ENCODE measurements at places on chromosomes 1 and 21. TPM values are rescaled to one million over a fixed set of nuclear protein-coding genes. Genes with fewer than 3 reads are reported as not detected.
A peak's percentile ranks its signal among the peaks of the same experiment; 100 is the strongest.

GRCh38 chr1:78468521-78468920, 22.3 kb upstream of the PTGFR start:
- DNase-seq, result no peak

IQCC gene
- total RNA-seq, result not detected

- DNase-seq, result no peak
Measured at GRCh38 chr1:8344893-8345507, 27.1 kb downstream of the SLC45A1 start.

GRCh38 chr1:111406321-111406768, 21.2 kb downstream of the OVGP1 start:
- peak; percentile 52 for DNase-seq

SDHB gene
- total RNA-seq, result 96.5 TPM

- DNase-seq, result no peak
Measured at GRCh38 chr1:227728059-227728891, 6.8 kb downstream of the JMJD4 start.

GRCh38 chr1:53111073-53111556, 31.3 kb downstream of the SLC1A7 start:
- no peak for DNase-seq

DNA sequence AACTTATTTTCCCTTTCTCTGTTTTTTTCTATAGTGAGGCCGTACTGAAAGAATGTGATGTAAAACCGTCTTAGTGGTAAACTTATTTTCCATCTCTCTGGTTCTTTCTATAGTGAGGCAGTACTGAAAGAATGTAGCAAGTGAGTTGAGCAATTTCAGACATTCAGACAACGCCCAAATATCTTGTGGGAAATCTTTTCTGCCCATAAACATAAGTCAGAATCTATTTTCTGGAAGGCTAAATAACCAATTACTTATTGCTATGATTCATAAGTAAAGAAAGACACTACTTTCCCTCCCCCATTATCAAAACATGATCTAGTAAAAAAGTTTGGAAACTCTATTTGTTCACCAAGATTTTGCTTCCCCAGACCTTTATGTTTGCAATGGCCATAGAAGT, 18.8 kb upstream of the SCCPDH start:
- DNase-seq, result no peak

ANGPTL3 gene
- not detected for total RNA-seq

PARS2 gene
- total RNA-seq, result 5.2 TPM

- no peak for DNase-seq
Measured at GRCh38 chr1:245873068-245873467, 634.0 kb downstream of the SMYD3 start.

- no peak for DNase-seq
Measured at GRCh38 chr1:61070054-61070453, 12.3 kb upstream of the NFIA start.

DNA sequence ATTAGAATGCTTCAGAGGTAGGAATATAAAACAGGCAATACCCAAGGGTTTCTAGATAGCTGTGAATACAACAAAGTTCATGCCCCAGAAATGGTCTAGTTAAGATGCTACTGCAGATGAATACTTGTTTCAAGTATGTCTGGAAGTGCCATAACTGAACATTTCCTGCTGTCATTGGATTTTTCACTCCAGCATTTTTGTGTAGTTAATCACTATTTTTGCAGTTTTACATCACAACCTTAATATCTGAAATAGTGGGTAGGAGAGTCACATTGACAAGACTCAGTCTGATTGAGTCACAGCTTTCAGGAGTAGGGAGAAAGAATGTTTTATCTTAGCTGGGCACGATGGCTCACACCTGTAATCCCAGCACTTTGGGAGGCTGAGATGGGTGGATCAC, 126.4 kb upstream of the C1orf21 start:
- DNase-seq, result no peak

All from vagina (tissue), 2 donors.